Vagina (tissue), 2 donors: ENCODE measurements at places on chromosomes 11 and 22.

- no peaks in the 10 kb centered on the region for H3K27me3 ChIP-seq
- H3K36me3 ChIP-seq, result no peaks in the 10 kb centered on the region
- peaks cover 5% of the 10 kb centered on the region for H3K4me1 ChIP-seq
- no peak overlapping the region for H3K27ac ChIP-seq
- peak; percentile 93 for DNase-seq
These were observed 64.2 kb downstream of the RASSF10 start for GRCh38 chr11:13073119-13073981.

GRCh38 chr22:30324014-30324730 is 2.6 kb downstream of the TBC1D10A start:
- peak overlapping the region; percentile 93 for H3K4me3 ChIP-seq
- H3K27ac ChIP-seq, result peak overlapping the region; percentile 93
- H3K4me1 ChIP-seq, result peaks cover 78% of the 10 kb centered on the region
- no peak for DNase-seq

DNA sequence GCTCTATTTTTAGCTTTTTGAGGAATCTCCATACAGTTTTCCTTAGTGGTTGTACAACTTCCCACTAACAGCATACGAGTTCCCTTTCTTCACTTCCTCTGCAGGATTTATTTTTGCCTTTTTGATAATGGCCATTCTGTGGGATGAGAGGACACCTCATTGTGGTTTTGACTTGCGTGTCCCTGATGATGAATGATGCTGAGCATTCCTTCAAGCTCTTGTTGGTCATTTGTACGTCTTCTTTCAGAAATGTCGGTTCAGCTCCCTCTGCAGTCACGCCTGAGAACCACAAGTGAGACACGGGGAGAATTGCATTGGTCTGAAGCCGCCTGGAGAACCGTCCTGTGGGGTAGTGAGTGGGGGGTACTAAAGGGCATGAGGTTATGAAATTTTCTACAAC is 2.0 kb upstream of the KRTAP5-10 start:
- H3K27me3 ChIP-seq, result no peaks in the 10 kb centered on the region
- no peak overlapping the region for H3K4me3 ChIP-seq
- no peaks in the 10 kb centered on the region for H3K36me3 ChIP-seq
- DNase-seq, result no peak
- H3K4me1 ChIP-seq, result no peaks in the 10 kb centered on the region

- H3K27me3 ChIP-seq, result no peaks in the 10 kb centered on the region
- no peak for DNase-seq
These were observed 2.0 kb upstream of the LMO2 start for GRCh38 chr11:33893711-33894397.

DNA sequence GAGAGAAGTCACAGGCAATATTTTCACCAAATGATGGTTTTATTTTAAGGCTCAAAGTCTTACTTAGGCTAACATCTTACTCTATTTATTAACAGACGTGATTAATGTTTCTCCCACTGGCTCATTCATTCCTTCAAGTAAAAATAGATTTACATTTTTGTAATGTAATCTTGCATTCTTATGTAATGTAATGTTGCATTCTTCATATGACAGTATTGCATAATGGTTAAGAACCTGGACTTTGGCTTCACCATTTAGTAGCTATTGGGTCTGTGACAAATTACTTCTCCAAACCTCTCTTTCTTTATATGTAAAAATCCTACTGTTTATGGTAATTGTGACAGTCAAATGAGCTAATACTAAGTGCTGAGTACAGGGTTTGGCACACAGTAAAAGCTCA is 3.3 kb upstream of the DIXDC1 start:
- peaks cover 13% of the 10 kb centered on the region for H3K4me1 ChIP-seq
- no peak overlapping the region for H3K4me3 ChIP-seq
- DNase-seq, result no peak
- no peaks in the 10 kb centered on the region for H3K36me3 ChIP-seq

GRCh38 chr11:95297680-95298452 is 66.9 kb upstream of the SESN3 start:
- H3K27ac ChIP-seq, result no peak overlapping the region
- H3K4me1 ChIP-seq, result no peaks in the 10 kb centered on the region
- no peak for DNase-seq
- H3K27me3 ChIP-seq, result no peaks in the 10 kb centered on the region
- H3K4me3 ChIP-seq, result no peak overlapping the region
